NCI-H460 (cell line): ENCODE measurements at places on chromosomes 1 and 21. TPM values are rescaled to one million over a fixed set of nuclear protein-coding genes. Genes with fewer than 3 reads are reported as not detected.

GRCh38 chr21:31731056-31731856 lies 662 bp downstream of the SCAF4 start:
- DNase-seq, result peak; percentile 7

DNA sequence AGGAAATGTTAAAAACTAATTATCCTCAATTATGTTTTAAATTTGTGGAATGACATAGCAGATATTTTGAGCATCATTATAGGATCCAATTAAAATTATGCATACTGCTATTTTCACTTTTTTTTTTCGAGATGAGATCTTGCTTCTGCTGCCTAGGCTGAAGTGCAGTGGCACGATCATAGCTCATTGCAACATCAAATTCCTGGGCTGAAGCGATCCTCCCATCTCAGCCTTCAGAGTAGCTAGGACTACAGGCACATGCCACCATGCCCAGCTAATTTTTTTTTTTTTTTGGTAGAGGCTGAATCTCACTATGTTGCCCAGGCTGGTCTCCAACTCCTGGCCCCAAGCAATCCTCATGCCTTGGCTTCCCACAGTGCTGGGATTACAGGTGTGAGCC lies 11.3 kb upstream of the SLC1A7 start:
- DNase-seq, result no peak

DNA sequence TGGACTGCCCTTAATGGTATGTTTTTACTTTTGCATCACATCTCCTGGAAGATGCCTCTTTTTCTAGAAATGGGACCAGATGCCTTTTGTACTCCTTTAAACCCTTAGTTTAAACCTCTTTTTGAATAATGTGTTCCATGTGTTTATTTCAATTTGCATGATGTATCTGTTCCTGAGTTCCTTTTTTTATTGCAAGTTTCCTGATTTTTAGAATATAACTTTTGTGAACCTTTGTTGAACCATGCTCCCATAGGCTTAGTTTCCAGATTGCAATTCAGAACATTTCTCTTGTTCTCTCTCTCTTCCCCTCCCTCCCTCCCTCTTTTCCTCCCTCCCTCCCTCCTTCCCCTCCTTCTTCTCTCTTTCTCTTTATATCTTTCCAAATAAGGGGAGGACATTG lies 81.9 kb downstream of the RGL1 start:
- no peak for DNase-seq

GRCh38 chr1:24923485-24924113 lies 6.5 kb downstream of the RUNX3 start:
- no peak for DNase-seq

The ASCL5 gene
- total RNA-seq, result 0.15 TPM in 1 of 2 replicates, not detected in the other
